ENCODE measurements at places on chromosomes 16 and 17.
A peak's percentile ranks its signal among the peaks of the same experiment; 100 is the strongest.

DNA sequence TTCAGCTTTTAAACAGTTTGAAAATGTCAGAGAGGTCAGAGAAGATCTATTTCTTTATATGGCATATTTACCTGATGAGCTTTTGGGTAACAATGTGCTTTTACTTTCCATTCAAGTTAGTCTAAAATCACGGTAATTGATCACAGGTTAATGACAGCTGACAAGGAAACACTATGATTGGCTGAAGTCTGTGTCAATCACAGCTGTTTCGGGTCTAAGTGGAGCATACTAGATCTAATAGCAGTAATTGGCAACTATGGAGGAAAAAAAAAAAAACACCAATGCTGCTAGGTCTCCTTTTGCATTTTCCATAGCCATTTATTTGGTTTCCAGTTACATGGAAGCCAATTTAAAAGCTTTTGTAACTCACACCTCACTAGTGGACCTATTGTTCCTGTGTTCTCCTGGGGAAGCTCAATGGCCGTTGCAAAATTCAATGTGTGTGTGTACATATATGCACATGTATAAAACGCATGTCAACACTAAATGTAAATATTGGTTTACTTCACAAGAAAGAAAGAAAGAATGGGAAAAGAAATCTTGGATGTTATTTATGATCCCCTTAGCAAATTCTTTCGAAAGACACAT is 568.3 kb upstream of the ZFHX3 start:
- no peak for DNase-seq

DNA sequence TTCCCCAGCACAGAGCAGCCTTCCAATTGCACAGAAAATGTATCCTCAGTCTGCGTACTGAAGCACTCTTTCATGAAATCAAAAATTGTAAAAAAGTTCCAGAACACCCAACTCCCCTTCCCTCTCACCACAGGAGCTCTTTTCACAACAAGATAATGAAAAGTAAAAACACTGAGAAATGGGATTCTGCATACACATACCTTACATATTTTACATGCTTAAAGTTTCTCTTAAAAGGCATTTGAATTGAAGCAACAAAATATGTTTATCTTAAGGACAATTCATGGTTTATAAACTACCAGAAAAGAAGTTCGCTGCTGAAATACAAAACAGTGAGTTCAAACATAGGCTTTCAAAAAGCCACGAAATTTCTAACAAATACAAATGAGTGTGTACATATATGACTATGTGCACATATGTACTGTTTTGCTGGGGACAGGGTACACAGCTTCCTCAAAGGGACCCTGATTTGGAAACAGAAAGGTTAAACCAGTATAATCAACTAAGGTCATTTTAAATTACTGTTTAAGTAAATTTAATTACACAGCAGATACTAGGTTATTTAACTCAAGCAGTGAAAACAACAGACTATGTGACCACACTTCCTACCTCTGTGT is 33.8 kb downstream of the COG1 start:
- DNase-seq: peak; percentile 46

- DNase-seq: no peak
These were observed 16.8 kb downstream of the PDK2 start for GRCh38 chr17:50111673-50112655.

GRCh38 chr16:89909777-89910716 is 8.6 kb upstream of the MC1R start:
- DNase-seq: peak; percentile 61

DNA sequence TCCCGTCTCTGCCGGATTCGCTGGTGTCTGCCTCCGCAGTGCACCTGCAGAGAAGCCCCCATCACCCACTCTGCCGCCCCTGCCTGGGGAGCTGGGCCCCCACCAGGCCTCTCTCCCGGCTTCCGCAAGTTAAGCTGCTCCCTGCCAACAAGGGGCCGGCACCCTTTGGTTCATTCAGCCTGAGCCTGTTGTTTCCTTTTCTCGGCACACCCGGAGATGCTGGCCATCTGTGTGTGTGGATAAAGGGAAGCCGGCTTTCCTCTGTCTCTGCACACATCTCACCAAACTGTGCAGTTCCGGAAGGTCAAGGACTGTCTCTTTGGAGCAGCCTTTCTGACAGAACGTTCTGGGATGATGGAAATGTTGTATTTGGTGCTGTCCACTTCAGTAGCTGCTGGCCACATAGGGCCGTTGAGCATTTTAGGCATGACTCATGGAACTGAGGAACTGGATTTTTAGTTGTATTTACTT is 6.8 kb downstream of the MAPK8IP3 start:
- no peak for DNase-seq

GRCh38 chr17:21282231-21282630 is 2.3 kb upstream of the MAP2K3 start:
- DNase-seq: no peak

- no peak for DNase-seq
These were observed 36.5 kb downstream of the NCOR1 start for GRCh38 chr17:16178836-16179235.

DNA sequence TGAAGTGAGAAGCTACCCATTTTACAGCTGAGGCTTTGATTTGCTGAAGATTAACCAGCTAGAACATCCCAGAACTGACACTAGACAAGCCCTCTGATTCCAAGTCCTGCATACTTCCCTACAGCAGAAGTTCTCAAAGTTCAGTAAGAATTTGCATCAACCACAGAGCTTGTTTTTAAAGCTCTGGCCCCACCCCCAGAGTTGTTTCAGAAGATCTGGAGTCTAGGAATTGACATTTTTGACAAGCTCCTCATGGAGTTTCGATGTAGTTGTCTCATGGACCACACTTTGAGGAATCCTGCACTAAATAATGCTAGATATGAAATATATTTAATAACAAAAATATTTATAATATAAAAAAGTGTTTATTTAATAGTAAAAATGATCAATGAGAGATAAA is 120.3 kb upstream of the ADAMTS18 start:
- no peak for DNase-seq

DNA sequence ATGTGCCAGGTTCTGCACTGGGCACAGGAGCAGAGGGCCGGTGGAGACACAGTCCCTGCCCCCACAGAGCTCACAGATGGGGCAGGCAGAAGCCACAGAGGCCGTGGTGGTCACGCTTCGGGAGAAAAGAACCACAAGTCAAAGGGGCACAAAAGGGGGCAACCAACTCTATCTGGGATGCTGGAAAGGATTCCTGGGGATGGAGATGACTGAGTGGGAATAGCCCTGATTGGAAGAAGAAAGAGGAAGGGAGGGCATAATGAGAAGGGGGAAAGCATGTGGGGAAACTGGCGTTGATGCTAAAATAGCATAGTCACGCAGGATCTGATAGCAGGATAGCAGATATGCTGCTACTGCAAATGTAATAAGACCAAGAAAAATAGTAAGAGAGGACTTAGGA is 69.7 kb downstream of the VAT1L start:
- no peak for DNase-seq

All from hematopoietic multipotent progenitor cell treated with erythropoietin and hydrocortisone succinate and interleukin-3 and kit ligand, for 17 days (in vitro differentiated cells).